PC-3 (cell line): ENCODE measurements at places on chromosomes 3 and 15. TPM values are rescaled to one million over a fixed set of nuclear protein-coding genes. Genes with fewer than 3 reads are reported as not detected.

The ASB14 gene
- not detected in 2 replicates for total RNA-seq

The NR1I2 gene
- 0.04 TPM in 1 of 2 replicates, not detected in the other for total RNA-seq

The CGNL1 gene
- 0.66 and 0.86 TPM in 2 replicates for total RNA-seq

The TNNC1 gene
- 1.9 and 4.9 TPM in 2 replicates for total RNA-seq

GRCh38 chr15:81037952-81038743 is 37.4 kb downstream of the TLNRD1 start:
- no peak for DNase-seq

- DNase-seq = no peak
These were observed 44.0 kb upstream of the ETV5 start for GRCh38 chr3:186152889-186153292.

- peak; percentile 20 for DNase-seq
These were observed 46.8 kb downstream of the ST6GAL1 start for GRCh38 chr3:186976837-186977750.

DNA sequence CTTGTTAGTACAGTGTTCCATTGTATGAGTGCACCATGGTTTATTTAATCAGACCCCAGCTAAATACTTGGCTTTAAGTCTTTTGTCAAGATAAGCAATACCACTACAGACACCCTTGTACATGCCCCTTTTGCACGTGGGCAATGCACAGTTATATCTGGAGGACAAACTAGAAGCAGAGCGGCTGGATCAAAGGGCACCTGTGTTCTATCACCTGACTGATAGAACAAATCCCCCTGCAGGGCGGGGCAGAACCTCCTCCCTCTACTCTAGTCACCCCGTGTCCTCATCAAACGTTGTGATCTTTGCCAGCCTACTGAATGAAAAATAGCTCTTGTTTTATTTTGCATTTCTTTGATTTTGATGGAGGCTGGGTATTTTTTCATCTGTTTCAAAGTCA is 314.9 kb downstream of the TLE3 start:
- DNase-seq = no peak

DNA sequence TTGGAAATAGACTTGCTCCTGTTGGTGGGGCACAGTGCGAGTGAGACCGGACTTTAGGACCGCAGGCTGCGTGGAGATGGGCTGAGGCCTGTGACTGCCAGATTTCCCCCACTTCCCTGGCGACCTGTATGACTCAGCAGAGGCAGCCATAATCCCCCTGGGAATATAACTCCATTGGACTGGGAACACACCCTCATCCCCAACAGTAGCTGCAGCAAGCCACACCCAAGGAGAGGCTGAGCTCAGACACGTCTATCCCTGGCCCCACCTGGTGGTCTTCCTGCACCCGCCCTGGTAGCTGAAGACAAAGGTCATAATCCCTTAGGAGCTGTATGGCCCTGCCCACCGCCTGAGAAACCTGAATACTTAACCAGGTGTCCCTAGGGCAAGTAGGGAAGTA is 42.6 kb downstream of the DZIP1L start:
- no peak for DNase-seq
